Epithelial cell of proximal tubule (primary cell): ENCODE measurements at places on chromosomes 5 and 9.

DNA sequence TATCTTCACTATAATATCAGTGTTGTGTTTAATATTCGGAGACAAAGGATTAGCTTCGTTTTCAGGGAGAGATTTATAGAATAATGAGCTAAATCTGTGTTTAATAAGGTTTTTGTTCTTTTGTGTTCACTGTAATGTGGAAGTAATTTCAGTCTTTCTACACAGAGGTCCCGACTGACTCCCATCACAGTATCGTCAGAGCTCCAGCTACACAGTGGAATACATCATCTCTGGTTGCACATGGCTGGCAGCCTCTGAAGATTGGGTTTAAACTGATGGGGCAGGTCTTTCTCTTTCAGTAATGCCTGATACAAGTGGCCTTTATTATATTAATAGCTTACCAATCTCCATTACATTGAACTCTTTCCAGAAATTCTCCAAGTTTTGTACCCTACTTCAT, 736.7 kb upstream of the RIOK2 start:
- DNase-seq: no peak

- DNase-seq: no peak
These were observed 7.6 kb upstream of the DNAJA1 start for GRCh38 chr9:33017283-33018041.

DNA sequence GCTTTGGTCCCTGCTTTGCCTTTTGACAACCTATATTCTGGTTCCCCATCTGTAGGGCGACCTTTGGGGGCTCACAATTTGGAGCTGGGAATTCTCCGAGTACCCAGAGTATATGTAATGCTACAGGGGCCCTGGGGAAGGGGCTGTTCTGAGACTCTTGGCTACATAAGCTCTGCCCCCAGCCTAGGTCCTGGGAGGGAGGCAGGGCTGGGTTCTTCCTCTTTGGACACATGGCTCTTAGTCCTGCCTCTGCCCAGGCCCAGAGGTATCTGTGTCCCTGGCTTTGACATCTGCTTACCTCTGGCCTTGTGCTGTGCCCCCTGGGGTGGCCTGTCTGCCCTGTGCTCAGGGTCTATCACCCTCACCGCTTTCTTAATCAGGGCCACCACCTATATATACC, 181.6 kb downstream of the CACNA1B start:
- no peak for DNase-seq

DNA sequence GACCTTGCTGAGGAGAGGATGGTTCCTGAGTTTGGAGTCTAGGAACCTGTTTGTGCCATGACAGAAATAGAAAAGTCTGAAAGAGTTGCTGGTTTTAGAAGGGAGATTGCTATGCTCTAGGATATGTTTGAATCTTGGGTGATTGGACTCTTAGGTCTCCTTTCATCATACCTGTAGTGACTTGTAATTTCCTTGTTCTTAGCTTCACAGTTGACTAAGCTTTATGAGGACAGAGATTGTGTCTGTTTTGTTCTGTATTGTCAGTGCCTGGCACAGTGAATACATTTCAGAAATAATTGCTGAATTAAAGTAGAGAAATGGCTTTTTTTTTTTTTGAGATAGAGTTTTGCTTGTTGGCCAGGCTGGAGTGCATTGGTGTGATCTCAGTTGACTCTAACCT, 31.5 kb downstream of the GAPVD1 start:
- peak; percentile 25 for DNase-seq

DNA sequence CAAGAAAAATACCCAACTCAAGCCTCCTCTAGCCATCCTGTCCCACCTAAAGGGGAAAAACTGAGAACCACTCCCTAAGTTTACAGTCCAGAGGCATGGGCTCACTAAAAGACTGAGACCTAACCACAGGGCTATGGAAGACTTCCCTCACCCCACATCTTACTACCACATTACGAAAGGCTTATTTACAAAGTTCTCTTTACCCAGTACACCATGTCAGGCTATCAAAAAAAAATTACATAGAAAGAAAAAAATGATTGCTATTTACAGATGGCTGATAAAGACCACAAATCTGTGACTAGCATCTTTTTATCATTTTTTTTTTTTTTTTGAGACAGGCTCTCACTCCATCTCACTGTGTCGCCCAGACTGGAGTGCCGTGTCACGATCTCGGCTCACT, 69.7 kb upstream of the TNPO1 start:
- DNase-seq: no peak

DNA sequence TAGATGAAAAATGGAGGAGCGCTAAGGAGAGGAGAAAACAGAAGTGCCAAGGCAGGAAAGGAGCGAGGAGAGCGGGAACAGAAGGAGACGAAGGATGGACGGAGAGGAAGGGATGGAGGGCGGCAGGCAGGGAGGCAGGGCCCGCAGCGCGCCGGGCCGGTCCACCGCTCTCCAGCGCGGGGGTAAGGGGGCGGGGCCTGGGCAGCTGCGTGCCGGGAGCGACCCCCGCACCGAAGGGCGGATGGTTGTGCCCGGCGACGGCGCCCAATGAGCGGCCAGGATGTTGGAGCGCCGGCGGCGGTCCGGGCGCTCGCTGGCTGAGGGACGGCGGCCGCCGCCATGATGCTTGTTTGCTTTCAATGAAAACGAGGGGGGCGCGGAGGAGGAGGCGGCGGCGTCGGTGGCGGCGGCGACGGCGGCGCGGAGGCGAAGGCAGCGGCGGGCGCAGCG, at the start of gene CNOT6:
Gene CNOT6 (plus strand): TSS at position 320 of the 450 bp plus-strand sequence. CDS start 34,898 bp downstream, outside the sequence.
- DNase-seq: peak; percentile 12

DNA sequence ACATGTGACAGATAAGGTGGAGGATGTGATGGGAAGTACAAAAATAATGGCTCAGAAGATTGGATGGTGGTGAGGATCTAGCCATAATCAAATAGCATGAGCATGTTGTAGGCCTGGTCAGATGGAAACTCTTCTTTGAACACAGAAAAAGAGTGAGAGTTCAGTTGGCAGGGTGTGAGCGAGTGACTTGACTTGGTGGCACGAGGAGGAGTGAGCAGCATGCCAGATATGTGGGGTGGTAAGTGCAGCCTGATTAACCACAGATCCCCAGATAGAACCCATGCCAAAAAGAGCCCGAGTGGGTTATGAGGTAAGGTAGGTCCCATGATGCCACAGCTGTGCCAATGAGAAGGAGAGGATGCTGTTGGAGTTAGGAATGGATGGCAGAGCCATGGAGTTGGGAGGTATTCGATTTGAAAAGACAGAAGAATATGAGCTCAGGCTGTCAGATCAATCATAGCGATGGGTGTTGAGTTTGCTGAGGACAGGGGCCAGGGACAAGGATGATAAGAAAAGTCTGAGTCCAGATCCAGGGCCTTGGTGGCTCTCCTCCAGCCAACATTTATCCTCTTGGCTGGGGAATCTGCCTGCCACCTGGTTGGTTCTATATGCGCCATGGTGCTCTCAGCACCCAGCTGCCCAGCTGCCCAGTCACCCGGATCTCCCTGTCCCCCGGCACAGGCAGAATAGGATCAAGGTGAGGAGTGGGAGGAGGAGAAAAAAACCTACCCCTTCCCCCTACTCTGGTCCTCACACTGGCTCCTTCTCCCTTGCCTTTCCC, 16.5 kb downstream of the GARNL3 start:
- DNase-seq: no peak

DNA sequence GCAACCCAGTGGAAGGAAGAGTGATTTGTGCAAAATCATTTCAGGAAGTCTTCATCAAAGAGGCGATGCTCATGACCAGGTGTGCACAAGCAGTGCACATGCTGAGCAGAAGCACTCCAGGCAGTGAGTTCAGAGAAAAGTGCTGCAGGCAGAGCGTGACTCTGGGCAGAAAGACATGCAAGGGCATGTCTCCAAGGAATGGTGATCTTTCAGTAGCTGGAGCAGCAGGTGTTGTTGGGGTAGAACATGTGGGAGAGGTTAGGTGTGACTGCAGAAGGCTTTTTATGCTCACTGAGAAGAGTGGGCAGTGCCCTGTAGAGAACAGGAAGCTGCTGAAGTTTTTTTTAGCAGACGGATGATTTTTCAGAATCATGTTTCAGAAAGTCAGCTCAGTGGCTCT, 545.4 kb upstream of the TLE4 start:
- DNase-seq: no peak

GRCh38 chr5:39905356-39905755, 480.6 kb upstream of the DAB2 start:
- DNase-seq: no peak

DNA sequence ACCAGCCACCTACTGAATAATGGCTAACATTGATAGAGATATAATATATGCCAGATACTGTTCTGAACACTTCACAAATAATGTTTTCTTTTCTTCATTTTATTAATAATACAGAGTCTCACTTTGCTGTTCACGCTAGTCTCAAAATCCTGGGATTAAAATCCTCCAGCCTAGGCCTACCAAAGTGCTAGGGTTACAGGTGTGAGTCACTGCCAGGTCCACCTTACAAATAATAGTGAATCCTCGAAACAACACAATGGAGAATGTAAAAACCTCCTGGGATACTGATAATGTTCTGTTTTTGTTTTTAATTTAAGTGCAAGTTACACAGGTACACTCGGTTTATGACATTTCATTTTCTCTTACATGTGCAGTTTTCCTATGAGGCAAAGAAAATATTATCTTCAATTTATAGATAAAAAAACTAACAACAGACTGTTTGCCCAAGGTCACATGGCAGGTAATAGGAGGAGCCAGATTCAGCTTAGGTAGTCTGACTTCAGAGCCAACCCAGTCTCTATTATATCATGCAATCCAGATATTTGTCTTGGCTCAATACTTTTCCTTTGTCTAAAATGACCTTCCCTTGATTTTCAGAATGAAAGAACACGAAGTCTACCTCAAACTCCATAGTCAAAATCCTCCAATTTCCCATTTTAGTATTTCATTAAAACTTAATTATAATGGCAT, 7.8 kb downstream of the ZFR start:
- no peak for DNase-seq

DNA sequence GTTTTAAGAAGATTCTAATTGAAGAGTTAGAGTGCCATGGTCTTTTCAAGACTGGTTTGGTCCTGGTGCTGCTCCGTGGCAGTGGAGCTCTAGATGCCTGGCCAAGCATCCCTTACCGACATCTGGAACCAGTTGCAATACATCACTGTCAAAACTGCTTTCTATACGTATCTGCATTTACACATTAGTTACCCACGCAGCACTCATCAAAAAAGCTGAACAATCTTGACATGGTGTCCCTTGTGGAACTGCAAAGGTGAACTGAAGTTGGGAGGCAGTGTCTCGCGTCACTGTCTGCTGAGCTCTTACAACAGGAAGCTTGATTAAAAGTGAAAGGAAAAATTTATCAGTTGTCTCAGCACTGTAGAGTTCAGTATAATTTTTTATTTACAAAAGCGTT, 82.6 kb downstream of the PBX3 start:
- no peak for DNase-seq

GRCh38 chr9:110027671-110028081, 180.3 kb downstream of the C9orf152 start:
- DNase-seq: no peak

DNA sequence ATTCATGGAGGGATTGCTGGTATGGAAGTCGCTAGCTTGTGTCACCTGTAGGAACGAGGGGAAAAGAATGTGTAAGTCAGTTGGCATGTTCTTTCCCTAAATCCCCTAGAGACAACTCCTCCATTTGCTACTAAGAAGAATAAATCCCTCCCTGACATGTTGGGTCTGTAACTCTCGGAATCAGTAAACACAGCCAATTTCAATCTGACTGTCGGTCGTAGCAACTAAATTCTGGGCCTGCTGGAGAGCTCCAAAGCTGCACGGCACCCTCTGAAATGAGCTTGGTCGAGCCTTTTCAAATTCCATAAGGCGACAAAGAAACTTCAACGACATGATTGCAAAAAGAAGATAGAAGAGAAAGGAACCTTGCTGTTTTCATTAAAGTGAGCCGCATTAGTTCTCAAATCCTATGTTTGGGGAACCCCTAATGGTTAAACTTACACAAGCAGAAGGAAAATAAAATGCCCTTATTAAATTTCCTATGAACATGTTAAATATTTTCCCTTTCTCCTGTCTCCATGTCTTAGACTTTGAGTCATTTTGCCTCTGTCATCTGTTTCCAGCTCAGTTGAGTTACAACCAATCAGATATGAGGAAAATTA, 735.8 kb upstream of the WWC1 start:
- no peak for DNase-seq

DNA sequence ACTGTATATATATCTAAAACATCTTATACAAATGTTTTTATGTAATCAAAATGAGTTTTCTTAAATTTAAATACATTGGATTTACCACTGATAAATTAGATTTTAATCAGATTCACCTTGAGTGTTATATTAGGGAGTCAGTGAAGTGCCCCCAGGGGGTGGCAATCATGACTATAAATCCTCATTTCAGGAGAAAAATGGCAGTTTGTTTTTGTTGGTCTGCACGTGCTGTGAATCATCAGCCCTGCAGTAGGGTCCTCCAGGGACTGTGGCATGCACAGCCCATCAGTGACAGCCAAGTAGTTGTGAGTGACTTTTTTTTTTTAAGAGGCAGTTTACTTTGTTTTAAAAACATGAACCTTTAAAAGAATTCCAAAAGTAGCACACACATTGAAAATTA, 65.2 kb downstream of the ZSWIM6 start:
- no peak for DNase-seq

DNA sequence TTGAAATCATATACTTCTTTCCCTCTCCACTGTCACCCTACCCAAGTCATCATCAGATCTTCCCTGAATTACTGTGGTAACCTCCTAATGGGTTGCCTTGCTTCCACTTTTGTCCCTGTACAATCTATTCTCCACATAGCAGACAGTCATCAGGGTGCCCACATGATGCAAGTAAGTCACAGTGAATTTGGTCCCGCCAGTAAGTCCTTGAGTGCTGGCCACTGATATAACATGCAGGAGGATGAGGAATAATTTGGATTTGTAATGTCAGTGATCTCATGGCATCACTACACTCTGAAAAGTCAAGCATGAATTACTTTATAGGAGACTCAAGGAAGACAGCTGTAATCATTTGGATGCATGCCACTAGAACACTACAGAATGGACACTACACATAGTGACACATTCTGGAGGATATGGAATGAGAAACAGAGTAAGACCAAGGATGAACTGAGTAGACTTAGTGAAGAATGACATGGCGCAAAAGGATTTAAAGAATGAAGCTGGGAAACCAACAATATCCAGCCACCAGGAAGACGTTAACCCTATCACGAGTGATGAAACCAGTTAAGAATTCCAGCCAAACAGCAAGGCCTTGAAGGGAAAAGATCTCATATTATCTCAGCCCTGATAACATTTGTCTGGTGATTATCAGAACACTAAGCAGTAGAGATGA, 28.6 kb downstream of the MARCHF3 start:
- no peak for DNase-seq
